ENCODE measurements at places on chromosomes 13 and 19.

GRCh38 chr19:20472854-20473253, 92.7 kb downstream of the ZNF737 start:
- no peak for DNase-seq

DNA sequence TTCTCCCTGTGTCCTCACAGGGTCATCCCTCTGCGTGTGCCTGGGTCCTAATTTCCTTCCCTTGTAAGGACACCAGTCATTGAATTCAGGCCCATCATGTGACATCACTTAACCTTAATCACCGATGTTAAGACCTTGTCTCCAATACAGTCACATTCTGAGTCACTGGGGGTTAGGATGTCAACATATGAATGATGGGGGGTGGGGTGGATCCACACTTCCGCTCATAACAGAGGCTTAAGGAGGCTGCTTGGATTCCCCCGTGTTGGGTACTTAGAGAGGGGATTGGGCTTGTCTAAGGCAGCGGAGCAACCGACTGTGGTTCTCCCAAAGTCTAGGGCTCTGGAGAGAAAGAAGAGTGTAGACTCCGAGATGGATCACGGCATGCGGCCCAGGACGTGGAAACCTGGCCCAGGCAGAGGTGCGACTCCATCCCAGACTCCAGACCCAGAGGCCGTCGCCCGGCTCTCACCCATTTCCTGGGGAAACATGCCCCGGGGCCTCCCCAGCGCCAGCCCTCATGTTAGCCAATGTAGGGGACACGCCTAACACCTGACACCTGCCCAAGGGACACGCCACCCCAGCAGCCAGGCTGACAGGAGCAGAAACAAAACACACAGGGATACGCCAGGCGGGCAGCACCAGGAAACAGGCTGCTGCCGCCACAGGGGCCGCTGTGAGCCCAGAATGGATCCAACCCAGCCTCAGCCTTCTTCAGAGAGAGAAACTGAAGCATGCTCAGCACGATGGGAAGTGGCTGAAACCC, 17.1 kb upstream of the IGLON5 start:
- DNase-seq = no peak

DNA sequence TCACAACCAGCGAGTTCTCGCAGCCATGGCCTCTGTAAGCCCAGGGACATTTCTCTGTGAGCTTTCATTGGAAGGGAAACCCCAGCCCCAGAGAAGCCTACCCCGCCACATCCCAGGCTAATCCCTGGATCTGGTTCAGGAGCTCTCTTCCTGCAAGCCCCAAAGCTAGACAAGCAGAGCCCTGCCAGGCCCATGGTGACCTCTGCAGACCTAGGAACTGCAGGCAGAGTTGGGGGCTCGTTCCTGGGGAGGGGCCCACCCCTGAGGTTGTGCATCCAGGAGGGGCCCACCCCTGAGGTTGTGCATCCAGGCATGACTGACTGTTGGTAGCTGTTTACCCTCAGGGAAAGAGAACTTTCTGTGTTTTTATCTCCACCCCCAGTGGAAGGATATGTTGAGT, 21.7 kb downstream of the KCTD15 start:
- no peak for DNase-seq

DNA sequence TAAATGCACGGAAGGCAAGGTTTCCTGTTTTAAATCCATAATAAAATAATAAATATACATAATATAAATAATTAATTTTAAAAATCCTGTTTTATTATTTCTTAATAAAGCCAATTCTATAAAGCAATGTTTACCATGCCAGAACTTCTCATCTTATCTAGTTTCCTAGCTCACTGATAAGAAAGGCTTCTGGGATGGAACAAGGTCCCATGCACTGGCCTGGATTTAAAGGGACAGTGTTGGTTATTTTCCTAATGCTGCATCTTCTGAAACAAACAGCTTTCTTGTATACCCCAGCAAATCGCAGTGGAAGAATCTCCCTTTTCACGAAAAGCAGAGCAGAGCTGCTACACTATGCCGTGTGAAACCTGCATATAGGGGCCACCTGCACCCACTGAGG, 68.8 kb downstream of the LNX2 start:
- DNase-seq = no peak

DNA sequence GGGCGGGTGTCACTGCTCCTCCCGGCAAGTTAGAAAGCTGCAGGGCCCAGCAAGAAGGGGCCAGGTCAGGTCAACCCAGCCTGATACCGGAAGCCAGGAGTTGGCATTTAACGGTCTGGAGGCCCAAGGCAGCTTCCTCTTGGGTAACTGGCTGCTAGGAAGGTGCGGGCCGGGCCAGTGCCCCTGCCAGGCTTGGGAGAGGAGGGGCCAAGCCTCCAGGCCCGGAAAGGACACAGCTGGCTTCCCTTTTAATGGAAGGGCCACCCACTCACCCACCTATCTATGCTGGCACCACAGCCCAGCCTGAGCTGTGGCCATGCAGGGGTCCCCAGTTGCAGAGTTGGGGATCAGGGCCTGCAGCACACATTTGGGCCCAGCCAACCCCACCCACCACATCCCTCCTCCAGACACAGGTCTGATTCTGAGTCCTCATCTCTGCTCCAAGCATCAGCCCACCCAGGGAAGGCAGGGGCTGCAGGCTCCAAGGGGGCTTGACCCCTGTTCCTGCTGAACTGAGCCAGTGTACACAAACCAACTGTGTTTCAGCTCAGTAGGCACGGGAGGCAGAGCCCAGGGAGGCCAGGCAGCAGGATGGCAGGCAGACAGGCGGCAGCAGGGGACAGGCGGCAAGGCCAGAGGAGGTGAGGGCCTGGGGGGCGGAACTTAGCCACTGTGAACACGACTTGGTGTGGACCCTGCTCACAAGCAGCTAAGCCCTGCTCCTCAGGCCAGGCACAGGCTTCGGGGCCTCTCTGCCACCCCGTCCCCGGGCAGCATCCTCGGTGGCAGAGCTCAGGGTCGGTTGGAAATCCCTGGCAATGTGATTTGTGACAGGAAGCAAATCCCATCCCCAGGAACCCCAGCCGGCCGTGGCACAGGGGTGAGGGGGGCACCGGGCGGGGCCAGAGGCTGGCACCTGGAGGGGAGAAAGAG, 40.8 kb downstream of the ZSWIM4 start:
- peak; percentile 30 for DNase-seq

- no peak for DNase-seq
These were observed 33.0 kb downstream of the COL4A2 start for GRCh38 chr13:110339975-110340550.

GRCh38 chr19:7326105-7326877, 22.4 kb upstream of the ARHGEF18 start:
- peak; percentile 63 for DNase-seq

GRCh38 chr19:2148482-2149135, 2.8 kb downstream of the AP3D1 start:
- peak; percentile 46 for DNase-seq

GRCh38 chr13:59176775-59177174, 987.0 kb downstream of the DIAPH3 start:
- no peak for DNase-seq

DNA sequence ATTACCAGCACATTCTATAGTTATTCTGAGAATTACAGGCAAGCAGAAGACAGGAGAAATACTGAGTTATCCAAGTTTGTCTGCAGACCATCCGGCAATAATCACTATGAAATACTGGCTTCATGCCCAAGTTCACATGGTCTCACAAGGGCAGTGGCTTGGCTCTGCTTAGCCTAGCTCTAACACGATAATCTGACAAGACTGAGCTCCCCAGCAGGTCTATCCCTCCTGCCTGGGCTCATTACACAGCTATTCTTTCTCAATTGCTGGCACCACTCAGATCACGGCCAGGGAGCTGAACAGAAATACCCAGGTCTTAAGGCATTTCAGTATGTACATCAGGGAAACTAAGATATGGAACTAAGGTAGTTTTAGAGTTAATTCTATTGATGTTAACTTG, 361.6 kb upstream of the PCDH20 start:
- DNase-seq = no peak

DNA sequence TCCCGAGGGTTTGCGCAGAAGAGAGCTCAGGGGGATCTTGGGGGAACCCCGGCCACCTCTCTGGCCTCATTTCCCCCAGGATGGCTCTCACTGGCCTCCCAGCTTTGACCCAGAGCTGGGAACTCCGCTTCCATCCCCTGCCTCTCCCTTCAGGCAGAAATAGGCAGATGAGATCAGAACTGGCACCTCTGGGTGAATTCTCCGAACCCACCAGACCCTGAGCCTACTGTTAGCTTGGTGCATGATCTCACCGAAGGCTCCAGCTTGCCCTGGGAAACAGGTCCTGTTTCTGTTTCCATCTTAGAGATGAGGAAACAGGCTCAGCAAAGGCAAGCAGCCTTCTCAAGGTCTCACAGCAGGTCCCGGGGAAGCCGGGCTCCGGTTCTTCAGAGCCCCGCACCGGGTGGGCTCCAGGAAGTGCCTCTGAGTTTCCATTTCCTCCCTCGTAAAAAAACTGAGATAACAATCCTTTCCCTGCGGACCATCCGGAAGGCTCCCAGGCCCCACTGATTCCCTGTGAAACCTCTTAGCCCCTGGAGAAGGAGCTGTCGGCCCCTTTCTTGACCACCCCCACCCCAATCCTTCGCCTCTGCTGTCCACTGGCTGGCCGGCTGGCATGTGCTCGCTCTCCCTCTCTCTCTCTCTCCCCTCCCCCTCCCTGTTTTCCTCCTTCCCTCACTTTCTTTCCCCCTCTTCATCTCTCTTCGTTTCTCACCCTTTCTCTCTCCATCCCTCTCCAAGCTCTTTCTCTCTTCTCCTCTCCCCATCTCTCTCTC, 2.1 kb downstream of the NECTIN2 start:
- no peak for DNase-seq

- DNase-seq = no peak
These were observed 524.7 kb downstream of the GPC5 start for GRCh38 chr13:91922969-91923592.

- no peak for DNase-seq
These were observed 150.6 kb downstream of the GPC6 start for GRCh38 chr13:93377196-93377595.

DNA sequence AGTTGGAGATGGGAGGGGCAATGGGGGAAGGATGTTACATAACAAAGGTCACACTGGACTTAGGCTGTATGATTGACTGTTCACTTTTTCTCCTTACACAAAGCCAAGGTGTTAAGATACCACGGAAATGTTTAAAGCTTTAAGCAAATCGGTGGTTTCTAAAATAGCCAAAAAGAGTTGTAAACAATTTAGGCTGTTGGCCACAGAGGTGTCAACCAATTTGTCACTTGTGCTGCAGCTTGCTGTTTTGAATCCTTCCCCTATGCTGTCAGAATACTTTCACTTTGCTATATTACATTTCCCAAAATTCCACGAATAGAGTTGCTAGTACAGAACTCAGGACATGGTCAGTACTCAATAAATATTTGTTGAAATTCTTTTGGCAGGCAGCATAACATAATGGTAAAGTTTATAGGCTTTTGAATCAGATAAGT, 149.3 kb downstream of the VWA8 start:
- no peak for DNase-seq

DNA sequence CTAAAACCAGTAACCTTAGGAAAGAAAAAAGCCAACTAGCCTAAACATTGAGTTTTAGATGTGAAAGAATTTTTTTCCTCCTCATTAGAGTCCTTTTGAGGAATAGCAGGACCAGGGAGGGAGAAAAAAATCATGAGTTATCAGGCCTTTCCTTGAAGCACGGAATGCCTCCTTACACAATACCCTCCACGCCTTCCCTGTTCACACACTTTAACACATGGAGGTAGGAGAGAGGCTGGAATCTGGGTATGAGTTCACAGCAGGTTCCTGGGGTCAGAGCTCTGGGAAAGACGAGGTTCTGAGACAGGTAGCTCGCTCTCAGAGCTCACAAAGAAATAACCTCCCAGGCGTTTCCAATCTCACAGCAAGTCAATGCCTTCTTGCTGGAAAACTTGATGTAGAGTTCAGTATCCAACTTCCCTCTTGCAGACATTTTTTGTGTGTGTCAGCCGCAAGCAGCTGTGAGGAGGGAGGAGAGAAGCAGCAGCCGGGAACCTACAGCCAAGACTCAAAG, 716 bp downstream of the ZNF573 start:
- no peak for DNase-seq

- no peak for DNase-seq
These were observed 3.6 kb downstream of the GPR4 start for GRCh38 chr19:45598267-45599001.

DNA sequence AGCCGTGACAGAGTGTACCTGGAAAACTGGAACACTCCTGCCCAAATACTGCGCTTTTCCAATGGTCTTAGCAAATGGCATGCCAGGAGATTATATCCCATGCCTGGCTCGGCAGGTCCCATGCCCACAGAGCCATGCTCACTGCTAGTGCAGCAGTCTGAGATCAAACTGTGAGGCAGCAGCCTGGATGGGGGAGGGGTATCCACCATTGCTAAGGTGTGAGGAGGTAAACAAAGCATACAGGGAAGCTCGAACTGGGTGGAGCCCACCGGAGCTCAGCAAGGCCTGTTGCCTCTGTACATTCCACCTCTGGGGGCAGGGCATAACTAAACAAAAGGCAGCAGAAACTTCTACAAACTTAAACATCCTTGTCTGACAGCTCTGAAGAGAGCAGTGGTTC, 10.5 kb downstream of the CYP2A13 start:
- no peak for DNase-seq

DNA sequence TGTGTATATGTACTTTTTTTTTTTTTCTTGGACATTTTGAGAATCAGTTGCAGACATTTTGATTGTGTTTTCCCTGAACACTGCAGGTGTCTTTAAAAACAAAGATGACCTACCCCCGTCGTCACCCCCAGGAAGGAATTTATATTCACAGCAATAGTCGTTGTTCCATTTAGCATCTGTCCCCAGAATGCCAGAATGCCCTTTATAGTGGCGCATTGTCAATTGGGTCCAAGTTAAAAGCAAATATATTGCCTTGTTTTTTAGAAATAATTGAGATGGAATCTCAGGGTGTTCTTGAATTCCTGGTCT, 1.8 kb upstream of the RNF225 start:
- DNase-seq = no peak

GRCh38 chr19:10390652-10391286, 10.4 kb upstream of the TYK2 start:
- peak; percentile 72 for DNase-seq

- peak; percentile 57 for DNase-seq
These were observed 22.5 kb downstream of the LTBP4 start for GRCh38 chr19:40623403-40624251.

DNA sequence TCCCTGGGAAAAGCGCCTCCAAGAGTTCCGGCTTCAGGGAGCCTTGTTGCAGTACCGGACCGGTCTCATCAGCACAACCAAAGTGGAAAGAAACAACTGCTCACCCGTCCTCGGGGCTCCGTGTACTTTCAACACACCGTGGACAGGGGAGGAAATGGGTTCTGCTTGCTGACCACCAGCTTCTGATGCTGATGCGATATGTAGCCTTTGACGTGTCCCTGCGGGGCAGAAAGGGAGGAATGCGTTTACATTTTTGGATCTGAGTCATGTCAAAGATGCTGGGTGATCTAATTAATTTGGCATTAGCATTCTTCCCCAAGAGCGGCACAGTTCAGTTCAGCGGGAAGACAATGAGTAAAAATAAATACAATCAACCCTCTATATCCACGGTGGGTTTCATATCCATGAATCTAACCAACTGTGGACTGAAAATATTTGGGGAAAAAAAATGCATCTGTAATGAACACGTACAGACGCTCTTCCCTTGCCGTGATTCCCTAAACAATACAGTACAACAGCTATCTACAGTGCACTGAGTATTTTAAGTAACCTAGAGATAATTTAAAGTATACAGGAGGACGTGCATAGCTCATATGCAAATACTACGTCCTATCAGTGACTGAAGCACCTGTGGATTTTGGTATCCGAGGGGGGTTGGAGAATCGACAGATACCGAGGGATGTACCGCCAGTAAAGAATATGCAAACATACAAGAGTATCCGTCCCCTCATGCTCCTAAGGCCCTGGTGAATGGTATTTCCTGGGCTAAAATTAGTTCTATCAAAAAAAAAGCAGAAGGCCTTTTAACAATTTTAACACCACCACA, 19.8 kb downstream of the PROZ start:
- no peak for DNase-seq

GRCh38 chr19:39410831-39411080, 1.7 kb upstream of the PLEKHG2 start:
- no peak for DNase-seq

All from activated T-cell treated with anti-CD3 and anti-CD28 coated beads, Interleukin-2, amount 50 U/mL, for 48 hours (primary cell).